ENCODE measurements at places on chromosomes 16 and 17. TPM values are rescaled to one million over a fixed set of nuclear protein-coding genes. Genes with fewer than 3 reads are reported as not detected.

RAB37 gene
- total RNA-seq, result 1.4 TPM

PRR35 gene
- total RNA-seq, result not detected

TMC8 gene
- 6.6 TPM for total RNA-seq

PRDM7 gene
- total RNA-seq, result not detected

SLC16A13 gene
- total RNA-seq, result 1.3 TPM

TLCD3B gene
- not detected for total RNA-seq

TAT gene
- total RNA-seq, result not detected

PEMT gene
- 15.3 TPM for total RNA-seq

PERCC1 gene
- total RNA-seq, result not detected

KRT33A gene
- not detected for total RNA-seq

DHODH gene
- total RNA-seq, result 5.0 TPM

IGSF6 gene
- total RNA-seq, result 4.4 TPM

TMEM220 gene
- total RNA-seq, result 17.4 TPM

All from aorta (tissue), 5 donors.